ENCODE measurements at places on chromosomes 3 and 15.
A peak's percentile ranks its signal among the peaks of the same experiment; 100 is the strongest.

GRCh38 chr3:197450810-197451209, 105.0 kb downstream of the BDH1 start:
- DNase-seq = no peak

GRCh38 chr3:60594025-60594424, 657.2 kb downstream of the FHIT start:
- no peak for DNase-seq

DNA sequence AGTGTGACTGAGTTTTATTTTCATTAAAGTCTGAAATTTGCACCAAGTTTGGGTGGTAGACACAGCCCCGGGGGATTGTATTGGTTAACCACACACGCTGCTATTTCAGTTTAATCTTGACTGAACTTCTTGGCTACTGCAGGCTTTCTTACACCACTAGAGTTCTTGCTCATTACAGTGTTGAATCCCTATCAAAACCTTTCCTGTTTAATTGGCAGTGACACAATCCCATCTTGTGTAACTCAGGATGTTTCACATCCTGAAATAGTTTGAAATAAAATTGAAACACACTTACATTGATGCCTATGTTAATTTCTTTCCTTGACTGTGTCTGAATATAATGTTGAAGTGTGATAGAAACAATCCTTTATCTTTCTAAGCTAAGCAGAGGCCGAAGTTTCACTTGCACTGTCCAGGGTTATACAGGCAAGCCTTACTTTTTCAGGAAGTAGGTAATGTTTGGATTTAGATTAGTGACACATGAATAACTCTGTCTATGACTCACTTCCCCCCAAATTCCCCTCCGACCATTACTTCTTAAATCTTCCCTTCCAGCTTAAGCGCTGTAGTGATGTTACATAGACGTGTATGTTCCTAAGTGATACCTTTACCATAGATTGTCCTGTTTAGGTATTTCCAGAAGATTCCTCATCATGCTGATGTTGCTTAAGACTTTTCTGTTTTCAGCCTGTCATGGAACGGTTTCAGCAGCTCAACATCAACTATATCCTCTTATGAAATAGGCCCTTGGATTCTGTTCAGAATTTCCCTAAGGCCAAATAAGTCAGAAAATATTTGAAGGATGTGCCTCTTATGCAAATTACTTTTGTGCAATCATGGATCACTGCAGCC, 16.8 kb downstream of the ATG7 start:
- no peak for DNase-seq

DNA sequence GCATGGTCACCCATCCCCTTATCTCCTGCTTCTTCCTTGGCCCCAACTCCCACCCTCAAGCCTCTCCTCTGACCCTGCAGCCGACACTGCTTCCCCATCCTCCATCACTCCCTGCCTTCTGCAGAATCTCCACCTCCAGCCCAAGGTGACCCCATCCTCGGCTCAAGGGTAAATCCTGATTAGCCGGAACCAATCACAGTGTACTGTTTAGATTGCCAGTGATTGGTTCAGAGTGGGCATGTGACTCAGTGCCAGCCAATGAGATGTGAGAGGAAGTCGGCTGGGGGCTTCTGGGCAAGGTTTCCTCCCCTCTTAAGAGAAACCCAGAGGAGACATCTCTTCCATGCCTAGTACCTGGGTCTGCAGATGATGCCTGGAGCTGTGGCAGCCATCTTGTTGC, 10.3 kb downstream of the CACNA2D2 start:
- no peak for DNase-seq

DNA sequence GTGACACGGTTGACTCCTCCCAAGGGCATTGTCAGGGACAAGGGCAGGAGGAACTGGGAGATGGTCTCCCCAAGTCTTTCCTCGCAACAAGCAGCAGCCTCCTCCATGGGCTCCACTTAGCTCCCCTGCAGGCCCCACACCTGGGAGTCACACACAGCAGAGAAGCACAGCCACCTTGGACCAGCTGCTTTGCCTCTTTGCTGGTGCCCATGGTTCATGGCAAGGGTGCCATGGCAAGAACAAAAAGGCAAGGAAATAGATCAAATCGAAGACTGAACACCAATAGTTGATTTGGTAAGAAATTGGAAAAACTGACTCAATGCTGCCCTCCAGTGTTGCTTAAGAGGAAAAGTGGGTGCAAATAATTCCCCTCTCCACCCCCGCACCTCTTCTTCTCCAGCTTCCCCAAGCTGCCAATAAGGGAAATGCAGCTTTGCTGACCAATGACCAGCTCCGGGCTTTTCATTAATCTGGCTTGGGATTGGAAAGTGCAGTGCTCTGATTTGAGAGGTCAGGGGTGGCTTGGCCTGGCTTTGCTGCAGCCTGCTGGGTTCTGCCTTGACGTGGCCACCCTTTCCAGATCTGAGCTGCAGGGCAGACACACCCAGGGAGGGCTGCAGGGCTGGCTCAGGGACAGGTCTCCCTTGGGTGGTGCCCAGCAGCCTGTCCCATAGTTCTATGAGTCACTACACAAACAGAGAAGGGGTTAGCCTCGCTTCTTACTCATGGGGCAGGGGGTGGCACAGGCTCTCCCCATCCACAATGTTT, 162.0 kb downstream of the KLF13 start:
- DNase-seq = peak; percentile 65

DNA sequence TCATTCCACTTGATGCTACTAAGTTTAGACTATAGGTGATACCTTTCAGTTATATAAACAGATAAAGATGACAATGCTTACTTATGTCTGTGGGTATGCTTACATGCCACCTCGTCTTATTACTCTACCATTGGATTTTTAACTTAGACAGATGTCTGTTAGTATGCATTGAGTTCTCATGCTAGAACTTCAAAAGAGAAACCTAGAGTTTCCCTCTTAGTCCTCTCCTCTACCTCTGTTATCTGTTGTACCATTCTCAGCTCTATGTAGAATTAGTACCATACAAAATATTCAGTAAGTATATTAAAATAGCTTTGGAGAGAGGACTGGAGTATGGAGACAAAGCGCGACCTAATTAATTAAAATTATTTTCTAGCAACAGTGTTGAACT, 111.3 kb downstream of the BBX start:
- no peak for DNase-seq

DNA sequence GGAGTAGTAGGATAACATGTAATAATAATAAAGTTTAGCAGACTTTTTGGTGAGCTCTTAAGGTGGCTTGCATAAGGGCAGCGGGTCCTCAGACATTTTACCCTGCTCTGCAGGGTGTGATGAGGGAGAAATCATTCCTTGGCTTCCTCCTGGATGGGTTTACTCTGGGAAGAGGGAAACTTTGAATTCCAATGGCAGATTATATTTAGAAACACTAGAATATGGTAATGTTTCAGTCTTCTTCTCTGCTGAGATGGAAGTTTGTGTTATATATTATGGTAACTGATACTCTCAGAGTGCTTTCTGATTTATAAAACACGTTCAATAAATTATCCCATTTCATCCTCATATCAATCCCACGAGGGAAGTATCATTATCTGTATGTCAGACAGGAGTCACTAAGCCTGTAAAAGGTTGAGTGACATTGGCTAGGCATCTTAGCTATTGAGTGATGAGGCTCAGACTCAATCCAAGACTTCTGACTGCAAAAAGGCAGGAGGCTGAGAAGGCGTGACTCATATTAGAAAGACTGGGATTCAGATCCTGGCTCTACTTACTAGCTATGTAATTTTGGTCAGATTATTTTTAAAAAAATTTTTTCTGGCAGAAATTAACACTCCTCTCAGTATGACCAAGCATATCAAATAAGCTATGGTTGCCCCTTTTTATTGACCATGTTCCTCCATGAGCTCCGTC, 19.3 kb downstream of the PDIA5 start:
- no peak for DNase-seq

GRCh38 chr3:27720899-27721716, 1.0 kb downstream of the EOMES start:
- no peak for DNase-seq

GRCh38 chr15:65971741-65971995, 102.4 kb downstream of the RAB11A start:
- no peak for DNase-seq

Measured in GM18507 (cell line).